Sciatic nerve (tissue), 2 donors: ENCODE measurements at places on chromosomes 7 and 10. TPM values are rescaled to one million over a fixed set of nuclear protein-coding genes. Genes with fewer than 3 reads are reported as not detected.

OTUD1 gene
- 33.9 TPM for total RNA-seq

UBE2D4 gene
- total RNA-seq, result 19.2 TPM

DNA sequence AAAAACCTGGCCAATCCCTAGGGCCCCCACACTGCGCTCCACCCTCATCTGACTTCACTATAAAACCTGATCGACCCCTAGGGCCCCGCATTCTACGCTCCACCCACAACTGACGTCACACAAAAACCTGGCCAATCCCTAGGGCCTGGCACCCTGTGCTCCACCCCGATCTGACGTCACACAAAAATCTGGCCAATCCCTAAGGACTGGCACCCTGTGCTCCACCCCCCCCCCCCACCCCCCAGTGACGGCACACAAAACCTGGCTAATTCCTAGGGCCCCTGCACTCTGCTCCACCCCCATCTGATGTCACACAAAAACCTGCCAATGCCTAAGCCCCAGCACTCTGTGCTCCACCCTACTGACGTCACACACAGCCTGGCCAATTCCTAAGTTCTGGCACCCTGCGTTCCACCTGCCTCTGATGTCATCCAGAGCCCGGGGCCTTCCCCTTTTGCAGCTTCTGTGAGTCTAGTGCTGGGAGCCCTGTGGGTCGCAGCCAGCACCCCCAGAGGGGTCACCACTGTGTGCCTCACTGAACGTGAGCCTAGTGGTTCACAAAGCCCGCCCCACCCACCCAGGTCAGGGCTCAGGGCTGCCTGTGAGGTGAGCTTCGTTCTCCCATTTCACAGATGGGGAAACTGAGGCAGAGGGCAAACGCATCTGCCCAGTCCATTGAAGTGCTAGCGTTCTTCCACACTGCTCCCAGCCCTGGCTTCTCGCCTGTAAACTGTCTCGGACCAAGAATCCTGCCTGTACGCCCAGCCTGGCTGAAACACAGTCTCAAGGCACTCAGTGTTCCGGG lies 40.6 kb downstream of the MICALL2 start:
- no peak for DNase-seq

DNA sequence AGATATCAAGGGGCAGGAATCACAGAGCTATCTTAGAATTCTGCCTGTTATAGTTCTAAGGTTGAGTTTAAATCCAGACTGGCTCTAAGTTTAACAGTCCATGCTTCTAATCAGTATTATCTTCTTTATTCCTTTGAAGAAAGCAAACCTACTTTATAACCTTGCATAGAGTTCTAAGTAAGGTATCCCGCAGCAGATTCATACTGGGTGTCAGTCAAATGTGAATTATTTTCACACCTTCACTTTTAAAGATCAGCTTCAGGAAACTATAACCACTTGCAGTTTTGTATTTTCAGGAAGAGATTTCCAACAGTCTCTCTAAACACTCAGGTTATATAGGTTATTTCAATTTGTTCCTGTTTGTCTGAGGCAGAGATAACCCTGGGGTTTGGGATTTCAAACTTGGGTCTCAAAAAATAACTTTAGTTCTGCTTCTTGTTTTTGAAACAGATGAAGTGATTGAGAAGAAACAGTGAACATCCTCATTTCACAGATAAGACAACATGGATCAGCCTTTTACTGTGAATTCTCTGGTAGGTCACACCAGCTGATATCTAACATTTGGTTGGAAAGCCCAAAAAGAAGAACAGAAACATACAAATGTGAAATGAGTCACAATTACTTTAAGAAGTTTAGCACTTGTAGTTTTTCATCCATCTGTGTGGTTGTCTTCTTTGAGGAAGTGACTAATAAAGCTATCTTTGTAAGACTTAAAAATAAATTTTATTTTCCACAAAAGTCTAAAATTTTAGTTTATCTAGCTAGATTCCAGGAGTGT lies 21.4 kb downstream of the STAMBPL1 start:
- DNase-seq, result no peak

DNA sequence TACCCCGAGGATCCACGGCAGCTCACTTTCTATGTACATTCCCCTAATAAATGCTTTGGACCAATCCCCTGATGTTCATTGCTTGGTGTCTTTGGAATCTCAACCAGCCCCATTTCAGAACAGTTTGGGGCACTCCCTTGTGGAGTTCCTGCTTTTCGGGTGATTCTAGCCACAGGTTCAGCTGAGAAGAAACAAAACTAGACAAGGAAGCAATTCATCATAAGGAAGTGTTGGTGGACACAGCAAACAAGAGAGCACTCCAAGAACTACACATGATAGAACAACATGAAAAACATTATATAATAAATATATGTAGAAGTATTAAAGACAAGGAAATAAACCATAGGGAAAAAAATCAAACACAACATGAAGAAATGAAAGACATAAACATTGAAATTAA lies 6.0 kb upstream of the CCDC136 start:
- DNase-seq, result no peak

GRCh38 chr10:69459101-69459790 lies 8.0 kb downstream of the TSPAN15 start:
- DNase-seq, result no peak

DNA sequence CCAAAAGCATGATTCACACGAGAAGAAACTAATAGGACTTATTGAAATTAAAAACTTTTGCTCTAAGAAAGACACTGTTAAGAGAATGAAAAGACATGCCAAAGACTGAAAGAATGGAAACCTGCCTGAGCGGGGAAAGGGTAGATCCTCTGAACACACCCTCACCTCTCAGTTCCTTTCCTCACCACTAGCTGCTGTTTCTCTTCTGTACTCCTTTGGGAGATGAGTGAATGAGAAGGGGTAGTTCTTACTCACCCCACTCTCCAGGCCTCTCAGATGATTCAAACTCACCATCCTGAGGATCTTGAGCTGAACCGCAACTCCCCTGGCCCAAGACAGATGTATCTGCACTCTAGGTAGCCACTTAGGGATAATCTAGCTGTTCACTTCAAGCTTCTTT lies 41.9 kb downstream of the IQUB start:
- DNase-seq, result no peak

CACNB2 gene
- 1.2 TPM for total RNA-seq

- DNase-seq, result peak; percentile 73
Measured at GRCh38 chr10:930625-931325, 730 bp downstream of the LARP4B start.

CPN1 gene
- total RNA-seq, result not detected

CPA2 gene
- total RNA-seq, result 1.2 TPM

- no peak for DNase-seq
Measured at GRCh38 chr7:51187941-51188340, 128.7 kb downstream of the COBL start.

GRCh38 chr10:86968271-86968993 lies at the start of gene ADIRF:
Gene ADIRF (plus strand): TSS chr10:86968482. CDS start chr10:86968545, 63 bp downstream.
- DNase-seq, result peak; percentile 84

DNA sequence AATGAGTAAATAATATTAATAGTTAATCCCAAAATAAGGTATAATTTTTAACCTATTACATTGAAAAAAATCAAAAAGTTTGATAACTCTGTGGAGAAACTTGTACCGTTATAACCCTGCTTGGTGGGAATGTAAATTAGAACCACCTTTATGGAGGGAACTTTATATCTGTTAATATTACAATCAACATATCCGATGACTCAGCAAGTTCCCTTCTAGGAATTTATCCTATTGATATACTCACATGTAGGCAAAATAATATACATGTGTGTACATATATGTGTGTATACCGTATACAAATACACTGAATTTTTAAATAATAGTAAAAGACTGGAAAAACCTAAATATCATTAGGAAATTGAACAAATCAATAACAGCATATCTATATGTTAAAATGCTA lies 54.7 kb downstream of the PANK1 start:
- DNase-seq, result no peak

DNA sequence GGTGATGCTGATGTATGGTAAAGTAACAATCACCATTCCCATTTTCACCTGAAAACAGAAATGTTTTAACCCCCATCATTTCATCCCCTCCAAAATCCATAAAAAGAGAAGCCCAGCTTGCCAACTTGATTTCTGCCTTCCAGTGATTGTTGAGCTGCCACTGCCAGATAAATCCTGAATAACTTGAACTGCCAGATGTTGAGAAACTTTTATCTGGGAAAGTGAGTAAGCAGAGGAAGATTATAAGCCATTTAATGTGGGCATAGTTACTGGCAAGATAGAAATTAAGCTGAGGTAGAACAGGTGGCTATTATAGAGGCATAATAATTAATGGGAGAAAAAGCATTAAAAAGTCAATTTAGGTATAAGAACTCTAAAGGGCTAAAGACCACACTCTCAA lies 534.1 kb downstream of the ANKRD7 start:
- DNase-seq, result no peak

CH25H gene
- total RNA-seq, result 8.8 TPM
